ENCODE measurements at places on chromosomes 11 and 22.
A peak's percentile ranks its signal among the peaks of the same experiment; 100 is the strongest.

DNA sequence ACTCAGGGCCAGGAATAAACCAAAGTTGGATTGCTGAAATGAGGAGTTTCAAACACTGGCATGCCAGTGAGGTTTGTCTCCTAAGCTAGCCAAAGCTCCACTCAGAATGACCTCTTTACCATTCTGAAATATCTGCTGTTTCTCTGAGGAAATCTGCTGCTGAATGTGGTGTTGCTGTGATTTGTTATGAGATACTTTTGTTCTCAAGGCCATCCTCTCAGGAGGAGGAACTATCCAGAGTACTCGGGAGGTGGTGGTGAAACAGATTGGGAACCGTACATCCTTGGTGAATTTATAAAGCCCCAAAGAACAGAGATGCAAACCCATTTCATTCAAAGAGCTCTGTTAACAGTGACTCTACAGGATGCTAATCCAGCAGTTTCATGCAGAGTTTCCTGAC, 50.5 kb downstream of the BDNF start:
- no peak for DNase-seq

- DNase-seq = no peak
Observed at GRCh38 chr11:108698844-108699642, 34.2 kb downstream of the DDX10 start.

DNA sequence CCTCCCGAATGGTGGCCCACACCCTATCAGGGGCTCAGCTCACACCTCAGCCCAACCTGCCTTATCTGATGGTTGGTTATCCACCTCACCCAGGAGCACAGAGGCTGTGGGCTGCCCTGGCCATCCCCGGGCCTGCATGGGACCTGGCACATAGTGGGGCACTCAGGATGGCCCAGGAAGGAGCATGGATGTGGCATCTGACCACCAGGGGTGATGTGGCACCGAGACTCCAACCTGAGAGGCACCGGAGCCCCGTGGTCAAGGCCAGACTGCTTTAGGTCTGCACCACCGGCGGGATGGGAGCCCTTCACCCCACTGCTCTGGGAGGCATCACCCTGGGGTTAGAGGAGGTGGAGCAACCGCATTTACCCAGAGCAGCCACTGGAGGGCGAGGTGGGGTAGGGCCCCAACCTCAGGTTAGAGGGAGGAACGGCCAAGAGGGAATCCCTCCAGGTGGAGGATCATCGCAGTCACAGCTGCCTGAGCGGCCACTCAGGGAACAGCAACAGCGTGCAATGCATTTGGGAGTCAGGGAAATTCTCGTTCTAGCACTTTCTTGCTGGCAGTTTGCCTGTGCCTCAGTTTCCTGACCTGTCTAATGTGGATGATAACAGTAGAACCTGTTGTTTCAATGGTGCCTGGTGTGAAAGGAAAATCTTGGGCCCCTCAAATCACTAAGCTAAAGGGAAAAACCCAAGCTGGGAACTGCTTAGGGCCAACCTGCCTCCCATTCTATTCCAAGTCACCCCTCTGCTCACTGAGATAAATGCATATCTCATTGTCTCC, 52.9 kb upstream of the CARS1 start:
- DNase-seq = no peak

DNA sequence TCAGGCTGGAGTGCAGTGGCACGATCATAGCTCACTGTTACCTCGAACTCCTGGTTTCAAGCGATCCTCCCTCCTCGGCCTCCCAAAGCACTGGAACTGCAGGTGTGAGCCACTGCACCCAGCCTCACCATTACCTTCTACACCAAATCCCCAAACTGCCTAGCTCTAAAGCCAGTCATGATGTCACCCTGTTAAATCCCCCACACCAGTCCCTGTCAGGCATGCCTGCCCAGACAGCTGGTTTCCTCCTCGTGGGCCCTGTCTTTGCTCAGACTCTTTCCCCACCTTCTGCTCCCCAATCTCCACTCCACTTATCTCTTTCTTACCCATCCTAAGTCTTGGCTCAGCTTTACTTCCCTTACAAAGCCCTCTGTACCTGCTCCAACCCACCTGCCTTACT, 12.5 kb upstream of the EXPH5 start:
- DNase-seq = no peak

DNA sequence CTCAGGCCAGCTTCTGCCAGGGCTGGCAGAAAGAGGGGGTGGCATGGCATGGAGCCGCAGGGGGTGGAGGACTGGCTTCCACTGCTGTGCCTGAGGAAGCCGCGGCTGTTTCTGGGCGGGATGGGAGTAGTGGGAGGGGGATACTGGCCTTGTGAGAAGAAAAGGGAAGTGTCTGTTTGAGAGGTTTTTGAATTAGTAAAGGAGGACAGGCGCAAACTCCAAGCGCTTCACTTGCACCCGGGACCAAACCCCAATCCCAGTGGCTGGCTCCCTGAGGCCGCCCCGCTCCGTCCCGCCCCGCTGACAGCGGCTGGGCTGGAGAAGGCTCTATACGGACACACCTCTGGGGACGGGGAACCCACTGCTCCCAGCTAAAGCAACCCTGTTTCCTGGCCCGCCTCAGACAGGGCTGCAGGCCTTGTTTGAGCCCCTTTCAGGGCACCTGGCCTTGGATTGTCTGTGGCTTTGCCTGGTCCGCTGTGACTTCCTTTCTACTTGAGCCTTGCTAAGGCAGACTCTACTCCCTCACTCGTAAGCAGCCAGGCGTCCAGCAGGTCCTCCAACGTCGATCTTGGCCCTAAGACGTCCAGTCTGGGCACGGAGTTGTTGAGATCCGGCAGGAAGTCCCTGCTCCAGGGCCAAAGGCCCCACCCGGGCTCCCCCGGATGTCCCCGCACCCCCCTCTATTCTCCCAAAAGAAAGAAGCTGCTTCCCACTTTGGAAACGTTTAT, 2.2 kb downstream of the APOA1 start:
- no peak for DNase-seq

DNA sequence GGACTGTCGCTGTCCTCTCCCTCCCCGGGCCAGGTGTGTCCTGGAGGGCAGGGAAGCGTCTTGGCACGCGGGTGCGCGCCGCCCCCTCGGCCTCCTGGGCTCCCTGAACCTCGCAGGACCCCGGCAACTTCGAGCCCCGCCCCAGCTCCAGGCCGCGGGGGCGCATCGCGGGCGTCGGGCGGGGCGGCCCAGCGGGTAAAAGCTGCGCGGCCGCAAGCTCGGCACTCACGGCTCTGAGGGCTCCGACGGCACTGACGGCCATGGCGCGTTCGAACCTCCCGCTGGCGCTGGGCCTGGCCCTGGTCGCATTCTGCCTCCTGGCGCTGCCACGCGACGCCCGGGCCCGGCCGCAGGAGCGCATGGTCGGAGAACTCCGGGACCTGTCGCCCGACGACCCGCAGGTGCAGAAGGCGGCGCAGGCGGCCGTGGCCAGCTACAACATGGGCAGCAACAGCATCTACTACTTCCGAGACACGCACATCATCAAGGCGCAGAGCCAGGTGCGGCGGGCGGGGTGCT, at the start of gene CST6:
Gene CST6 (plus strand): TSS at position 224 of the 519 bp plus-strand sequence. CDS start 37 bp downstream, at position 261.
- no peak for DNase-seq

DNA sequence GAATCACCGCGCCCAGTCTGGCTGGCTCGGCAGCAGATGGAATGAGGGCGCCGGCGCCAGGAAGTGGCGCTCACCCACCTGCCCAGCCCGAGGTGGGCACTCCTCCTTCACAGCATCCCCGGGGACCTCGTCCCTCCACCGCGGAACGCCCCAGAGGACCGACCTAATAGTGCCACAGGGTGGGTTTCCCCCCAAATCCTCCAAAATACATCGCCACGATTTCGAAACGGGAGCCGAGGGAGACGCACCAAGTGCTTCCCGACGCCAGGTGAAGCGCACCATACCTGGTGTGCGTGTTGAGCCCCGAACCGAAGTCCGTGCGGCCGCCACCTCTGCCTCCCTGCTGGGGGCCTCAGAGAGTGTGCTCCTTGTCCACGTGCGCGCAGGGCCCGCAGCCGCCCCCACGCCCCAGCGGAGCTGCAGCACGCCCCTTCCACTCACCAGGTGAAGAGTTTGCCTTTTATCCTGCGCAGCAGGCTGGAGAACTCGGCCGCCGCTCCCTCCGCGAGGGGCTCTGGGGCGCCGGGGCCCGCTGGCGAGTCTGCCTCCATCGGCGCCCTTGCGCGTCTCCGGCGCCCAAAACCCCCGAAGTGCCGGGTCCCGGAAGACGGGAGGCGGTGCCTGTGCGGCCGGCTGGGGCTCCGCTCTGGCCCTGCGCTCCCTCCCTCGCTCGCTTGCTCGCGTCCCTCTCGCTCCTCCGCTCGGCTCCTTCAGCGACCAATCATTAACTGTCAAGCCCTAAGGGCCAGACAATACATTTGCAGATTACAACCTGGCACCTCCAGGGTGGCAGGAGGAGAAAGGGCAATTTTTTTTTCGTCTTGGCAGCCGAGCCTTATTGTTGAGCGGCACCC, at the start of gene SLC35F2:
Gene SLC35F2 (minus strand): TSS at position 571 of the 854 bp plus-strand sequence. CDS start 20 bp downstream, at position 551.
- no peak for DNase-seq

- DNase-seq = no peak
Observed at GRCh38 chr11:17581036-17581731, 34.1 kb downstream of the OTOG start.

DNA sequence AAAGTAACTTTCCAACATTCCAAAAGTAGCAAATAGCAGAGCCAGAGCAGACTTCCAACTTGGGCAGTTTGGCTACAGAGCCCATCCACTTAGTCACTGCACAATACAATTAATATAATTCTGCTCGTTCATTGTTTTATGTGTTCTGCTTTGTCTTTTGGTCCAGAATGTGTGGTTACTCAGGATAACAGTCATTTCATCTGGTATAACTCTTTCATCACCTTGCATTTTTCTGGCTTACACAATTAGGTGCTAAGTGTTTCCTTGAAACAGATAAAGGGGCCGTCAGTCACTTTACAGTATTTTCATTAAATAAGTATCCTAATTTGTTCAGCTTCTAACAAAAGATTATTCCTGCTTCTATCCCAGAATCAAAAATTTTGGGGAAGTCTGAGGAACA, 87.2 kb downstream of the LARGE2 start:
- no peak for DNase-seq

- peak; percentile 7 for DNase-seq
Observed at GRCh38 chr11:82046778-82047177, 686.9 kb downstream of the FAM181B start.

- no peak for DNase-seq
Observed at GRCh38 chr11:58466293-58466692, 24.3 kb upstream of the OR5B12 start.

DNA sequence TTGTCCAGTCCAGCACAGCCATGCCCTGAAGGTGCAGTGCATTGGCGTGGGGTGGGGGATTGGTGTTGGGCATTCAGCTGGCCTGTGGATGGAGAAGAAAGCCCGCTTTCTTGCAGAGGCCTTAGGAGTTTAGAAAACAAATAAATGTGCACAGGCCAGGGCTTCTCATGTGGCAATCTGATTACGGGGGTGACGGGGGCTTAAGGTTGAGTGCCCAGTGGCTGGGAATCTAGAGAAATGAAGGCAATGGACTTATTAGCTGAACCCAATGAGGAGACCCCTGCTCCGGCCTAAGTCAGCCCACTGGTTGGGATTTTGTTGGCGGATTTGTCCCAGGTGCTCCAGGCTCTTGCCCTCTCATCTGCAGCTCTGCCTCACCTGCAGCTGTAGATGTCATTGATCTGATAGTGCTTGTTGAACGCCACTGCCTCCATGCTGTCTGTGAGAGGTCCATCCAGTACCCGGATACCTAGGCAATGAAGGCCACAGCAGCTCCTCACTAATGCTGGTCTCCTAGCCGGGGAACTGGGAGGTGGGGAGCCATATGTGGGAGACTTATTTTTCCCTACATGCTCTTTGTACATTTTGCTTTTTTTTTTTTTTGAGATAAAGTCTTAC, 6.2 kb downstream of the PCSK7 start:
- DNase-seq = no peak

- no peak for DNase-seq
Observed at GRCh38 chr22:47786650-47787290, 1024.3 kb downstream of the TBC1D22A start.

- DNase-seq = peak; percentile 20
Observed at GRCh38 chr11:47071791-47072261, 104.9 kb downstream of the ARFGAP2 start.

- DNase-seq = no peak
Observed at GRCh38 chr11:109933126-109933525, 160.1 kb upstream of the ZC3H12C start.

DNA sequence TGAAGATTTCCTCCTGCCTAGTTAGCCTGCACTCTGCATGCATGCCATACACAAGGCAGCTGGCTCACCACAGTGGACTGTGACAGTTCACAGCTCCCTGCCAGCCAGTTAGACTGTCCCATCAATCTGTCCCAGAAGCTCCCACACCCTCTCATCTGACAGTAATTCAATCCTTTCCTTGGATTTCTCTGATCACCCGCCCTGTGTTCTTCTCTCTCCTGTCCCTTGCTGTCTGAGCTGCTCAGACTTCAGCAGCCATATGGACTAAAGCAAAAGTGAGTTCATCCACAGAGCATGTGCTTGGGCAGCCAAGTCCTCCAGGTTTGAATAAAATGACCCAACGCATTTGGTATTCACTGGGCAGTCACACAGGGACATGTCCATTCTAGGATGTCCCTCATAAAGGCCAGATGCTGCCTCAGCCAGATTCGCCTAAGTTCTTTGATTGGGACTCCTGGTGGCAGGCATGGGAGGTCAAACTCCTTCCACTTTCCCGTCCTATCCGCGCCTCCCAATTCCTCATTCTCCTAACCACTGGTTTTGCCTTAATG, 54.5 kb upstream of the ZBTB44 start:
- DNase-seq = peak; percentile 89

- DNase-seq = no peak
Observed at GRCh38 chr22:48483764-48484528, 1343.7 kb downstream of the BRD1 start.

- no peak for DNase-seq
Observed at GRCh38 chr11:106459135-106459534, 381.7 kb downstream of the AASDHPPT start.

DNA sequence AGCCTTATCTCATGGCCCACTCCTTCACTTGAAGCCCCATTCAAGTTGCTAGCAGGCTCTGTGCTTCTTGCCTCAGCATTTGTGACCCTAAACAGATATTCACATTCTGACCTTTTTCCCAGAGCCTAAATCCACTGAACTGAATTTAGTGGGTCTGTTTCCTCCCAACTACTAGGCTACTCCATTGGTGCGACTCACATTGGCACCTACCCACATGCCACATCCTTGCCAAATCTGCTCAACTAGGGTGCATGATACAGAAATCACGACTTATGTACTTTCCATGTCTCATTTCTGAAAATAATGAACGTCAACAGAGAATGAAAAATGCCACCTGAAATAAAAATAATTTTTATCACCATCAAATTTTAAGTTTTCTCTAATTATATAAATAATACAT, 8.4 kb upstream of the MMP12 start:
- no peak for DNase-seq

- DNase-seq = no peak
Observed at GRCh38 chr11:22449441-22449840, 111.3 kb downstream of the SLC17A6 start.

DNA sequence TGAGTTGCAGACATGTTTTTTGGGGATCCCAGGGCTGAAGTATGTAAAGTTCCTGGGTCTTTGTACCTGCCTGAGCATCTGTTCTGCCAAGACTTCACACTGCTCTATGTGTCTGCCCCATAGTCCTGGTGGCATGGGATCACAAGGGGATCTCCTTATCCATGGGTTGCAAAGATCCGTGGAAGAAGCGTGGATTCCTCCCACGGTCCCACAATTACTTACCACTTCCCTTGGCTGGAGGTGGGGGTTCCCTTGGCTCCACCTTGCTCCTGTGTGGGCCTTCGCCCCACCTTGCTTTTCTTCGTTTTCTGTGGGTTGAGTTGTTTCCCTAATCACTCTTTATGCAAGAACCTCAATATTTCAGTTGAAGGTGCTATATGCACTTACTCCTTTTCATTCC, 157.4 kb upstream of the CHORDC1 start:
- no peak for DNase-seq

All from globus pallidus (tissue), 1 donor.